ENCODE measurements at places on chromosomes 4 and X. TPM values are rescaled to one million over a fixed set of nuclear protein-coding genes. Genes with fewer than 3 reads are reported as not detected.

DGKK gene
- 0.47 TPM for polyA plus RNA-seq

PNMA5 gene
- polyA plus RNA-seq, result not detected

AMOT gene
- 12.5 TPM for polyA plus RNA-seq

SSX3 gene
- not detected for polyA plus RNA-seq

FAM9C gene
- not detected for polyA plus RNA-seq

MAGEA8 gene
- not detected for polyA plus RNA-seq

NUDT10 gene
- 6.8 TPM for polyA plus RNA-seq

ASB12 gene
- polyA plus RNA-seq, result 0.75 TPM

CABS1 gene
- 0.55 TPM for polyA plus RNA-seq

RBMXL3 gene
- polyA plus RNA-seq, result not detected

SHROOM4 gene
- polyA plus RNA-seq, result 0.17 TPM

Measured in cardiac muscle cell (in vitro differentiated cells and primary cell).